Activated CD8-positive, alpha-beta memory T cell treated with anti-CD3 and anti-CD28 coated beads for 4 hours (primary cell): ENCODE measurements at places on chromosomes 4 and X.

- DNase-seq, result no peak
Observed at GRCh38 chr4:1244978-1245471, 3.9 kb downstream of the CTBP1 start.

- no peak for DNase-seq
Observed at GRCh38 chr4:170589597-170590191, 499.9 kb upstream of the AADAT start.

DNA sequence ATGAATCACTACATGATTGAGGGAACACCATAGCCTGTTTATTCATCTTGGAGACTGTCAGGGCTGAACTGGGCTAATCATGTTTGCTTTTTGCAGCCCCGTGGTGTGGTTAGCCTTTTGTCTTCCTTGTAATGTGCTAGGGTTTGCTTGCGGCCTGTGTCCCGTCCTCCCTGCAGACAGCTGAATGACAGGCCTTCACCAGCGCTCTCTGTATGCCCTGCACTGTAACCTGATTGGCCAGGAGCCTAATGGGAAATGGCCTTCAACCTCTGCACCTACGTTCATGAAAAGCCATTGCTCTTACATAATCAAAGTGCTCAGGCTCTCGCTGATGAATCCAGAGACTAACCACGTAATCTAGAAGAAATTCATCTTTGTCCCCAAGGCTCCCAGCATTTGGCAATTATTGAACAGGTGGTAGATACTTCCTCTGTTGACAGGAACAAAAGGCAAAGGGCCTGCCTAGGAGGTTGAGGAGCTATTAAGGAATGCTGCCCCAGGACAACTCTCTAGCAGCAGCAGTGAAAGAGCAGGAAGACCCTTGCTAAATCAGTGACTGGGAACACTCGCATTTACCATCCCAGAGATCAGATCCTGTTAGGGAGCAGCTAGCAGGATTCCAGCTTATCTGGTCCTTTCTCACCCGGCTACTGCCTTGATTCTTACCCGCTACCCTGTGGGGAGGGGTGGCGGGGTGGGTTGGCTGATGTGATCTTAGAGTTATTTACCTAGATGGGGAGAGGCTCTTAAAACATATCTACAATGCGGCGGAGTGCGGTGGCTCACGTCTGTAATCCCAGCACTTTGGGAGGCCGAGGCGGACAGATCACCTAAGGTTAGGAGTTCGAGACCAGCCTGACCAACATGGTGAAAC lies 42.3 kb upstream of the FAT1 start:
- DNase-seq, result no peak

GRCh38 chr4:163263606-163264005 lies 68.8 kb downstream of the NPY1R start:
- DNase-seq, result no peak

DNA sequence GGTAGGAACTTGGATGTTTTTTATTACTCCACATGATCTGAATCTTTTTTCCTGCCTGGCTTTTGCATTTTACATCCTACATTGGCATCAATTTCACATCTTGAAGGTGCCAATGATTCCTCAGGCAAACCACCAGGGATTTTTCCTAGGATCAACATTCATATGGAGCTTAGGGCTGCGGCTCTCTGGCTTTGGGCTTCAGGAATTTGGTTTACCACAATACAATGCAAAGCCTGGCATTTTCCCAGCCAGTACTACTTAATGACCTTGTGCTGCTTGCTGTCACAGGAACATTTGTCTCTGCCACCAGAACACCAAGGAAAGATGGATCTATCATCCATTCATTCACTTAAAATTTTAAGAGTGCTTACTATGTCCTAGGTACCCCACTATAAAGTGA lies 180.7 kb downstream of the PDGFC start:
- DNase-seq, result no peak

DNA sequence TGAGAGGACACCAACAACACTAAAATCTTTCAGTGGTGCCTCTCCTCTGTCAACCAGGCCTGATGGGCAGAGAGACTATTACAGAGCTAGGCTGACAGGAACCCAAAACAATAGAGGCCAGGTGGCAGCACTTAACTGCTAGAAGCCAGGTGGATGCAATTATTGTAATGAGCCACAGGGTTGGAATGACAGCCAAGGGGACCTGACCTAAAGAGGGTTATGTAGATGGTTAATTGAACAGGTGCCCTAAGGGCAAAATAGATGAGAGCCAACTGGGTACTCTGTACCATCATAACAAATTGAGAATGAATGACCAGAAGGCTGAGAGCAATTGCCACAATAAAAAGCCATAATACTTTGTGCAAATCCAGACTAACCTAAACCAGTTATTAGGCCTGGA lies 24.7 kb upstream of the FRAS1 start:
- DNase-seq, result no peak

GRCh38 chrX:107691024-107691448 lies 62.7 kb downstream of the PRPS1 start:
- DNase-seq, result no peak

DNA sequence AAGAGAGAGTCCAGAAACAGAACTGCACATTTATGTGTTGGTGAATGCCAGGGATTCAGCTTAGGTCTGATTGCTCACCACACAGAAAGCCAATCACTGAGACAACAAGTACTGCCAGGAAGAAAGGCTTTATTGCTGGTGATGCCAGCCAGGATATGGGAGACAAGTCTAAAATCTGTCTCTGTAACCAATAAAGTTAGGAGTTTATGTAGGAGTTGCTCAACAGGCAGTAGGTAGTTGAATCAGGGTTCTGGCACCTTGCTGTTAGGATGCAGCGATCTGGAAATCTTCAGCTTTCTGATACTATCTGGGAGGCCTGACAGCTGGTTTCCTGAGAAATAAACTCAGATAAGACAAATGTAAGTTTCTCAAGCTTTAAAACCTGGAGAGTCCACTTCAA lies 120.2 kb upstream of the ENPP6 start:
- no peak for DNase-seq

DNA sequence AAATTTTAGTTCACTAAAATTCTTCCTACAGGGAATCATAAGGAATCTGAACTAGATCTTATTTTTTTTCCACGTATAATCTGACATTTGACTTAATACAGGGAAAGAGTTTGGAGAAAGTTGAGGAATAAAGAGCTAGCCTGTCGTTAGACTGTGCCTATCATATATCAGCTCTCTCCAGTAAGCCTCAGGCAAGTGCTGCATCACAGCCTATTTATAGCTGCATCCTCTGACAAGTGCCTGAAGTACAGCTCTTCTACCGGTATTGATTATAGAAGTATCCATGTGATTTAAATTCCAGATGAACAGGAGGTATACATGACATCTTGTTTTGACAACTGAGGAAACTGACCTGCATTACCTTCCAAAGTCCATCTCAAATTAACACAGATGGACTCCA lies 248.9 kb downstream of the TLL1 start:
- no peak for DNase-seq

DNA sequence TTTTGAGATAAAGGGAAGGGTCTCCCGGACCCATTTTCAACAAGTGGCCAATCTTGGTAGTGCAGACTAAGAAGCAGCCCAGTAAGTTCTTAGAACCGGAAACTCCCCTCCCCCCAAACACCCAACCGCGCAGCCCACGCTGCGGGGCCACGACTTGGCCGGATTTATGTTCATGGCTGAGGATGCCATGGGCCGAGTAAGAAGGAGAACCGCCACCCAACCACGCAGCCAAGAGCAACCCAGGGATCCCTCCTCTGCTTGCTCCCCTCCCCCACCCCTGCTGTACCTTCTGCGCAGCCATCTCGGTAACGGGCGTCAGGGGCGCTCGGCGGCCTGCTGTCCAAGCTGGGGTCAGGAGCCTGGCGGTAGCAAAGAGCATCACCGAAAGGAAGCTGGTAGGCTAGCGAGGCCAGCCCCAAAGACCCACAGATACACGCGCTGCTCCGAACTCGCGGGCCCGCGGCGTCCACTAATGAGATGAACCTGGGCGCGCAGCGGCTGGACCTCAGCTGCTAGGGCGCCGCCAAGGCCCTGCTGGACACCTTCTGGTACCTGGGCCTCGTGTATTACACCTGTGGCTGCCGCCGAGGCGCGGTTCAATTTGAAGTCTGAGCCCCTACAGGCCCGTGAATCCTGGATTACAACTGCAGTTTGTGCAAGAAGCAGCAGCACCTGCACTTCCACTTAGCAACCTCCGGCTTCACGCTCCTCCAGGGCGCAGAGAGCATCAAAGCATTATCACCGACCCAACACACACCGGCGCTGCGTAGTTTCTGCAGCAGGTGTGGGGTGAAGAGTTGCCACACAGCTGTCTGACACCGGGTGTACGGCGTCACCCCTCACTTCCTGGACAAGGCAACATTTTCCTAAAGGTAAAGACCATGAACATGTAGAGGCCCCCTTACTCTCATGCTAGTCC lies 63.4 kb downstream of the NUDT10 start:
- DNase-seq, result peak; percentile 5

DNA sequence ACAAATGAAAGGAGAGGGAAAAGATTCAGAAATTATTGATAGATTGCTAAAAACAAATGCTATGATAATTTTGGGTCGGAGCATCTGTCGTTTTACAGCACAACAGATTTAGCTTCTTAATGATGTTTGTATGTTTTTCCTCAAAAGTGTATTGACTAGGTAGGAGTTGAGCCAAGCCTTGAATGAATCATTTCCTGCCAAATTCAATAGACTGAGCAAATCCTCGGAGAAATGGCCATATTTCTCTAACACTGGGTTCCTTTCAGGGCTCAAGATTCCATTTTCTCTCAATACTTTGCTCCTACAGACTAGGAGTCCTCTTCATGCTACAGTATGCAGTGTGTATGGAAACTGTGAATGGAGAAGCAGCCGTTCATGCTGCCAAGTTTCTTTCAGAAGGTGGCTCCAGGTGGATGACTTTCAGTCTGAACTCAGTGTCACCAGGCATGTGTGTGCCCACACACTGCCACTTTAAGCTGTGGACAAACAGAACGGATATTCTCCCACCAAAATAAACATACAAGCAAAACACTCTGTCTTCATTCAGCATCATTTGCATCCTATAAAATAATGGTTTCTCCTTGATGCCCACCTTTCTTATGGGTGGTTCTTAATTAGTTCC lies 146.0 kb downstream of the TBL1X start:
- DNase-seq, result no peak

- no peak for DNase-seq
Observed at GRCh38 chrX:38694394-38694793, 106.9 kb upstream of the MID1IP1 start.

GRCh38 chrX:71365356-71365874 lies 742 bp upstream of the TAF1 start:
- DNase-seq, result no peak

DNA sequence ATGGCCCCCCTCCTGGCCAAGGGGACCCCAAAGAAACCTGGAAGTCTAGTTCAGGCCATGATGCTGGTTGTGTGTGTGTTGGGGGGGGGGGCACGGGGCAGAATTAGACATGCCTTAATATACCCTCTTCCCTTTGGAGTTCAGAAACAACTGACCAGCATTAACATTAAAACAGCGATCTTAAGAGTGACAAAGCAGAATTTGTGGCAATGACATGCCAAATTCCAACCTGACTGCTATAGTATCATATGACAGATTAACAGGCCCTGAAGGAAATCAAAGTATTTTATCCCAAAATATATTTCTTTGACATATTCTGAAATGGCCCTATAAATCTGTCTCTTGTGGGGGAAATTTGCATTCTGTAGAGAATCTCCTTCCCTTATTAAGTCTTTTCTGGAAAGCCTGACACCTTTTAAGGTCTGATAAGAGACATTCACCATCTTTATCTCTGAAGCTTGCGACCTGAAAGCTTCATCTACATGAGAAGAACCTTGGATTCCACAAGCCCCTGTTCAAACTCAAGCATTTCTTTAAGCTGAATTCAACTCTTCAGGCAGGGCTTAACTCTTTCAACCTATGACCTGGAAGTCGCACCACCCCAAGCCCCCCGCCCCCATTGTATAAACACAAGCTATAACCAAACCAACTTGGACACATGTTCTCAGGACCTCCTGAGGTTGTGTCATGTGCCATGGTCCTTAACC lies 40.2 kb downstream of the ABCB7 start:
- no peak for DNase-seq

- DNase-seq, result no peak
Observed at GRCh38 chr4:153426207-153426885, 39.8 kb upstream of the TMEM131L start.

DNA sequence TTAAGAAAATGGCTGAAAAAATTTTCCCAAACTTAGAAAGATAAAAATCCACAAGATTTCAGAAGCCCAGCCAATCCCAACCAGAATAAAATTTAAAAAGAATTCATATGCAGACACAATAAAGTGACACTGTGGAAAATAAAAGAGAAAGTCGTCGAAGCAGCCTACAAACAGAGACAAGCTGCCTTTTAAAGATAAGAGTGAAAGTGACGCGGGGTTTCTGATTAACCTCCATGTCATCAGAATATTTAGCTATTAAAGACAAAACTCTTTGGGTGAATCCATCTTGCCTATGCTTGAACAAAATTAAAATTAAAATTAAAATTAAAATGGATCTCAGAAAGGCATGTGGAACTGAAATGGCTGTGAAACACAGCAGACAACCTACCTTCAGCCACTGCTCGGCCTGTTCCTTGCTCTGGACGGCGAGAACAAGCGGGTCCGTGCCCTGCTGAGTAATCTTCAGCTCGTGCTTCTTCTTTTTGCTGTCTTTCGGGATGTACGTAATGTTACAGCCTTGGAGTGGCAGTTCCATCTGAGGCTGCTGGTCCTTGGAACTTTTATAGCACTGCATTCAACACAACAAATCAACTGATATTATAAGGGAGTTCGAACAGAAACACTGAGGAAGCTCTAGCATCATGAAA lies 101.4 kb downstream of the AFAP1 start:
- DNase-seq, result no peak

DNA sequence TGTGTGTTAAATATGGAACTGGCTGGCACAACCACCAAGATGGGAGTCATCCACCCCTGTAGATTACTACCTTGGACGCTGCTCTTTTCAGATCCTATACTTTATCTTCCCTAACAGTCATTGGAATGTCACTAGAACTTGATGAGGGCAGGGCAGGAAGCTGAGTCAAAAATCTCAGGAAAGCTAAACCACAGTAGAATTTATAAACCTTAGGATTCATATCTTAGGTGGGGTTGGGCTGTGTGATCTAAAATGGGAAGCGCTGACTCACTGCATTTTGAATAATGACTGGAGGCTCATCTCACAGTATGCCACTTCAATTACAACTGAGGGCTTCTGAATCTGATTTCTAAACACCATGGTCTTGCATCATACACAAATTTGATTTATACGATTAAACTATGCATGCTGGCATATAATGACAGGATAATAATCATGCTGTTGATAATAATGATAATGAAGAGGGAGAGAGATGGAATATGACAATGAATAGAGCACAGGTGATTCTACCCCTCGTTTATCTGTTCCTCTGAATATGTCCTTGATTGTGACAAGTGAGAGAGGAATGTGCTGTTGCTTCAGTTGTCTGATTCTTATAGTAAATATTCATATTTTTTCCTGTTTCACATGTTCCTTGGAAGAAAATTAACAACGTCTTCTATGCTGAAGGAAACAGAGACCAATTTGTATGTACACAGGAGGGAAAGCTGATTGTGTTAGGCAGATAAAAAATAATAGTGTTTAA lies 270.3 kb upstream of the HS3ST1 start:
- DNase-seq, result no peak
